ENCODE measurements at places on chromosomes 3 and 15. TPM values are rescaled to one million over a fixed set of nuclear protein-coding genes. Genes with fewer than 3 reads are reported as not detected.

- H3K27me3 ChIP-seq, result no peaks in the 10 kb centered on the region
- H3K27ac ChIP-seq, result no peak overlapping the region
- no peaks in the 10 kb centered on the region for H3K4me1 ChIP-seq
- no peak for DNase-seq
Observed at GRCh38 chr3:155227141-155227540, 66.3 kb downstream of the STRIT1 start.

The NXPE3 gene
- 12.9 TPM for total RNA-seq

- no peaks in the 10 kb centered on the region for H3K36me3 ChIP-seq
- H3K4me1 ChIP-seq, result peaks cover 11% of the 10 kb centered on the region
- H3K27me3 ChIP-seq, result no peaks in the 10 kb centered on the region
- no peak for DNase-seq
Observed at GRCh38 chr3:72177075-72178050, 392.4 kb upstream of the PROK2 start.

DNA sequence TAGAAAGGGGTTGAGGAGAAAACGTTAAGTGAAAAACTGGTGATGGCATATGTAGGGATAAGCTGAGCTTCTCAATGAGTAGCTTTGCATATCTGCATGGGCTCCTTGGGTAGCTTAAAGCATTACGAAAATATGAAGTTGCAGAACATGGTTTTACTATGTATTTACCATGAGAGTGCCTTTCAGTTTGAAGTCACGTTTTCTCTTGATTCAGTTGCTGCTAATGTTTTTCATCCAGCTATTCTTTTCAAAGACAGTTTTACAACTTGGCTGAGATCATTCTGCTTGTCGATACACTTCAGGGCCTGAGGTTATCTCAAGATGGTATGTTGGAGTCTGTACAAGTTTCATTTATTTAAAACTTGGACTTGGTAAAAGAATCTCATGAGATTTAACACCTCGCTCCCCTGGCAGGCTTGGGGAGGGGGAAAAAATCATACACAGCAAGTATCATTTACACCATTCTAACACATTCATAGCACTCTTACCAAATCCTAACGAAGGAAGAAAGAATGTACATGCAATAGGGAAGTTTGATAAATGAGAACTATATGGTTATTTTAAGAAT lies 103.3 kb upstream of the CMC1 start:
- no peak overlapping the region for H3K4me3 ChIP-seq
- no peaks in the 10 kb centered on the region for H3K36me3 ChIP-seq
- no peak for DNase-seq
- H3K27me3 ChIP-seq, result no peaks in the 10 kb centered on the region

The CCDC13 gene
- total RNA-seq, result 0.79 TPM

GRCh38 chr3:125632597-125632996 lies 37.3 kb upstream of the OSBPL11 start:
- peaks cover 11% of the 10 kb centered on the region for H3K36me3 ChIP-seq
- DNase-seq, result no peak
- no peak overlapping the region for H3K27ac ChIP-seq
- no peak overlapping the region for H3K4me3 ChIP-seq
- H3K4me1 ChIP-seq, result no peaks in the 10 kb centered on the region

DNA sequence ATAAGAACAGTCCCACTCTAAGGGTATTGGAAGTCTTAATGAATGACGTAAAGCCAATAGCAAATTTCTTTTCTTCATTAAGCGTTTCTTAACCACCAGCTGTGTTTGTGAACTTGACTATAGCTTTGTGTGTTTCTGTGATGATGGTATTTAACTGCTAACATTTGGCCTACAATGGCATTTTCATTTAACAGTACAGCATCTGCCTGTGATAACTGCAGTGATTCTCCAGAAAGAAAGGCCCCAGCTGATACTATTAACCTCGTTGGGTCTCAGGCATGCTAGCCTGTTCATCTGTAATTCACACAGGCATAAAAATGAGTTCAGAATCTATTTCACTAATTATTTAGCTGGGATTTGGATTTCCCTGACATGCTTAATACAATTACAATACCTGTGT lies 121.9 kb downstream of the NECTIN3 start:
- H3K36me3 ChIP-seq, result peaks cover 6% of the 10 kb centered on the region
- no peaks in the 10 kb centered on the region for H3K27me3 ChIP-seq
- peaks cover 12% of the 10 kb centered on the region for H3K4me1 ChIP-seq
- DNase-seq, result no peak
- H3K27ac ChIP-seq, result no peak overlapping the region

DNA sequence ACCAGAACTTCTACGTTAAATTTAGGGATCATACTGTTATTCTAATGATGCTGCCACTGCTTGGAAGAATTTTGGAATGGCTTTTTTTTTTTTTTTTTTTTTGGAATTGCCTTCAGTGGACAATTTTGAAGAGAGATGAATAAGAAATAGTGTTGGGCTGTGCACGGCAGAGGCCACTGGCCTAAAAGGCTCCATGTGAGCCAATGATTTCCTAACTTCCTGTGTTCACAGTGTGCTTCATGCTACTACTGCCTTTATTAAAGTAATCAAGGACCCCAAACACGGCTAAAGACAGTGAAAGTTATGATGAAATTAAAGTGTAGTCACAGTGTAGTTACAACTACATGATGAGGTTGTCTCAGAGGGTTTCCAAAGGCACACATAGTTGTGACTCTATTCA lies 100.8 kb upstream of the TNFAIP8L3 start:
- peaks cover 20% of the 10 kb centered on the region for H3K4me1 ChIP-seq
- no peaks in the 10 kb centered on the region for H3K27me3 ChIP-seq
- no peak for DNase-seq
- H3K4me3 ChIP-seq, result no peak overlapping the region
- no peaks in the 10 kb centered on the region for H3K36me3 ChIP-seq

- no peak overlapping the region for H3K27ac ChIP-seq
- DNase-seq, result no peak
- peaks cover 30% of the 10 kb centered on the region for H3K36me3 ChIP-seq
- no peaks in the 10 kb centered on the region for H3K4me1 ChIP-seq
Observed at GRCh38 chr15:73287019-73287418, 81.7 kb downstream of the HCN4 start.

The SYNPR gene
- 0.85 TPM for total RNA-seq

DNA sequence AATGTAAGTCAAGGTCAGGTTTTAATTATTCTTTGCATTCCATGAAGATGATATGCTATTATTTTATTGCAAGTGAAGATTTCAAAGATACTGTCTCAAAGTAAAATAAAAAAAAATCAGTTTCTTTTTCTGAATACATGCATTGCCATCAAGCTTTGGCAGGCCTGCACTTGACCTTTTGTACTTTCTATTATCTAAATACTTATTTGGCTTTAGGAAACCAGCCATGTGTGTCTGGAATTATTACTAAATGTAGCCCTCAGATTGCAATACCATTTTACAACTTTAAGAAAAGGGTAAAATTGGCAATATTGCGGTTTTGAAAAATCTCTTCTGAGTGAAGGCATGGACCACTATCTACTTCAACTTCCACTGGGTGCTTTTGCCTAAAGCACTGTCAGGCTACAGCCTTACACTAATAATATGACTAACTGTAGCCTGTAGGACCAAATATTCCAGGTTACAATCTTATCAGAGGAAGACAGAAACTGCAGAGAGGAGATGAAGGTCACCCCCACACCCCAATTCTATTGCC lies 349.4 kb upstream of the DCBLD2 start:
- no peaks in the 10 kb centered on the region for H3K27me3 ChIP-seq
- H3K4me3 ChIP-seq, result no peak overlapping the region
- no peaks in the 10 kb centered on the region for H3K36me3 ChIP-seq
- no peak for DNase-seq
- H3K27ac ChIP-seq, result no peak overlapping the region

DNA sequence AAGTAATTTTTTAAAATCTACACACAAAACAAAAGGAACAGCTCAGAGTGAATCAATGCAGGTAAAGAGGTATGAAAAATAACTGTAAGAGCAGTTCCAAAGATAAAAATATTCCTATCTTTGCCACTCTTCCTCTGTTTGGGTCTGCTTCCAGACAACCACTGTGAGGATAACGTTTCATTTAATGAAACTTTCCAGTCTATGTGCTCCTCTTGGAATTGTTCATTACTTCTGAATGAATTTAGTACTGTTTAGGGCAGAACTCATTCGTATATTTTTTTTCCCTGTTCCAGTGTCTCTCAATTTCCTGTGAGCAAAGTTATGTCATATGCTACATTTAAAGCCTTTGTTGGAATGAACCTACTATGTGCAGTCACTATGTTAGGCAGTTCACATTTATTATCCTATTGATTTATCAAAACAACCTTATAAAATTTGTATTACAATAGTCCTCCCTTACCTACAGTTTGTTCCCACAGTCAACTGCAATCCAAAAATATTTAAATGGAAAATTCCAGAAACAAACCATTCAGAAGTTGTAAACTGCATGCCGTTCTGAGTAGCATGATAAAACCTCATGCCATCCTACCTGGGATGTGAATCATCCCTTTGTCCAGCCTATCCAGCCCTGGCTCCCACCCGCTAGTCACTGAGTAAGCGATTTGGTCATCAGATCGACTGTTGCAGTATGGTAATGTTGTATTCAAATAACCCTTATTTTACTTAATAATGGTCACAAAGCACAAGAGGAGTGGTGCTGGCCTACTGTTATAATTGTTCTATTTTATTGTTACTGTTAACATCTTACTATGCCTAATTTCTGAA lies 98.1 kb downstream of the TMCC1 start:
- DNase-seq, result no peak
- H3K4me3 ChIP-seq, result peak overlapping the region; percentile 67
- 0 out of 2 replicates have a peak, but pooled peaks cover 2% of the 10 kb centered on the region for H3K36me3 ChIP-seq

The ECE2 gene
- 0.46 TPM for total RNA-seq

DNA sequence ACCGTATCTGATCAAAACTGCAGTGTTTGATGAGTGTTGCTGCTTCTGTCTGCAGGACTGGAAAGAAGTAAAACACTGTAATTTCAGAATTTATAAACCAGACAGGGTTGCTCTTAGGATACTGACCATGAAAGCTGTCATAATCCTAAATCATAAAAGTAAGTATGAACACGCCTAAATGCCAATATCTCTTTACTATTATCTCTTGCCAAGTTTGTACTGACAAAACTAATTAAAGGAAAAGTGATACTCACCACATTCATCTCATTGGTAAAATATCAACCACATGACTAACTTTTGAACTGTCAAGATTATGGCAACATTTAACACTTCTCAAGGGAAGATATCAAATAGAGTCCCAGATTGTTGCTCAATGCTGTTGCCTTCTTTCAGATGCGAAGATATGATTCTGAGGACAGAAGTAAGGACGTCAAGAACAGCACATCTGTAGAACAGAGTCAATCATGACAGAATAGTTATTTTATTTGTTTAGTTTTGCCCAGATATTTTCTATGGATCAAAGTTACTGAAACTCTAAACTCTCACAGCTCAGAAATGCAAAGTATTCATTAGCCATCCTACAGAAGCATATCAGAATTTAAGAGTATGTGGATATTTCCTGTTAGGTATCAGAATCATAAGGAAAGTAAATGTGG lies 61.4 kb upstream of the COL8A1 start:
- DNase-seq, result no peak
- no peaks in the 10 kb centered on the region for H3K4me1 ChIP-seq
- H3K4me3 ChIP-seq, result no peak overlapping the region
- H3K27ac ChIP-seq, result no peak overlapping the region

DNA sequence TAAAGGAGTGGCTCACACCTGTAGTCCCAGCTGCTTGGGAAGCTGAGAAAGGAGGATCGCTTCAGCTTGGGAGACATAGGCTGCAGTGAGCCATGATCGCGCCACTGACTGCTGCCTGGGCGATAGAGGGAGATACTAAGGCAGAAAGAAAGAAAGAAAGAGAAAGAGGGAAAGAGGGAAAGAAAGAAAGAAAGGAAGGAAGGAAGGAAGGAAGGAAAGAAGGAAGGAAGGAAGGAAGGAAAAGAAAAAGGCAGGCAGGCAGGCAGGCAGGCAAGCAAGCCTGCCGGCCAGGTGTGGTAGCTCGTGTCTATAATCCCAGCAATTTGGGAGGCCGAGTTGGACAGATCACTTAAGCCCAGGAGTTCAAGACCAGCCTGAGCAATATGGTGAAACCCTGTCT lies 15.3 kb downstream of the SLC28A1 start:
- H3K4me1 ChIP-seq, result no peaks in the 10 kb centered on the region
- H3K36me3 ChIP-seq, result no peaks in the 10 kb centered on the region
- no peaks in the 10 kb centered on the region for H3K27me3 ChIP-seq

DNA sequence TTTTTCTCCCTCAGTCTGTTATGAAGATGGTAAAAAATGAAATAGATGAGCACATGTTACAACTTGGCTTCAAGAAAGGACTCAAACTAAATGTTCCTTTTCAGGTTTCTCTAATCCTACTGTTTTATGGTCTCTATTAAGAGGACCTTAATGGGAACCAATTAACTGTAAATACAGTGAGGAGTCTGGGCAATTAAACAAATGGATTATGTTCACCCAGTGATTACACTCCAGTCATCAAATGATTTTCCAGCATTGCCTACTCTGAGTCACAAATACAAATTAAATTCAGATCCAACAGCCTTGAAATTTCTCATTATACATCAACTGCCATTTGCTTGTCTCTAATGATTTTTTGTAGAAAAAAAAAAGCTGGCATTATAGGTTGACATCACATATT lies 129.2 kb downstream of the NEK10 start:
- no peak overlapping the region for H3K4me3 ChIP-seq
- DNase-seq, result no peak

The CX3CR1 gene
- total RNA-seq, result 0.37 TPM

- H3K36me3 ChIP-seq, result peaks cover 3% of the 10 kb centered on the region
- DNase-seq, result no peak
- H3K27me3 ChIP-seq, result no peaks in the 10 kb centered on the region
Observed at GRCh38 chr3:120487191-120487650, 36.4 kb upstream of the FSTL1 start.

The GP9 gene
- total RNA-seq, result not detected

DNA sequence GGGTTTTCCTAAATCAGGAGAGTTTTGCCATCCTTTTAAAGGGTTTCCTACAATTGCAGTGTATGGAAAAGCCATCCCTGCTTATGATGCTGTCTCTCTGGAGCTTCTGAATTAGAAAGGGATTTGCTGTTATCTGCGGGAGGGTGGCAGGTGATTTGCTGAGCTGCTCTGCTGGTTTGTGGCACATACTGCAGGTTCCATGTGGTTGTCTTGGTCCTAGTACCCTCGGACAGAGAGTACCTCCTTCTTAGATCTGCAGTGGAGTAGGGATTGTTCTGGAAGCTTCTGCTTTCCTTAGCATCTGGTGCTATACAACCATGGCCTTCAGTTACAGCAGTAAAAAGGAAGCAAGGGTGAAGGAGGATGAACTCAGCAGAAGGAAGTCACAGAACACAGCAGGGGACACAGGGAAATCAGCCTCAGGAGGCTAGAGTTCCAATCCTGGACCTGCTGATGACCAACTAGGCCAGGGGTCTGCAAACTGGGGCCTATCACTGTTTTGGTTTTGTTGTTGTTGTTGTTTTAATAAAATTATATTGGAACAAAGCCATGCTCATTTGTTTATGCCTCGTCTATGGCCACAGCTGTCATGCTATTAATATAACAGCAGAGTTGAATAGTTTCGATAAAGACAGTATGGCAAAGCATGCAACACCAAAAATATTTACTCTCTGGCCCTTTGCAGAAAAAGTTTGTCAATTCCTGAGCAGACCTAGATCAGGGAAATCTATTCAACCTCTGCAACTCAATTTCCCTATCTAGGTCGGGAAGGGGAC lies 39.5 kb downstream of the STARD5 start:
- H3K4me3 ChIP-seq, result no peak overlapping the region
- no peak overlapping the region for H3K27ac ChIP-seq
- H3K27me3 ChIP-seq, result no peaks in the 10 kb centered on the region
- no peak for DNase-seq
- no peaks in the 10 kb centered on the region for H3K36me3 ChIP-seq

GRCh38 chr15:80556694-80557367 lies 138.3 kb upstream of the ABHD17C start:
- H3K4me1 ChIP-seq, result peaks cover 9% of the 10 kb centered on the region
- no peak overlapping the region for H3K4me3 ChIP-seq
- H3K27me3 ChIP-seq, result no peaks in the 10 kb centered on the region
- H3K27ac ChIP-seq, result no peak overlapping the region

- DNase-seq, result no peak
- no peak overlapping the region for H3K27ac ChIP-seq
- H3K4me1 ChIP-seq, result no peaks in the 10 kb centered on the region
Observed at GRCh38 chr15:42558739-42559138, 10.1 kb downstream of the HAUS2 start.

Data from WTC11 (cell line).